ENCODE measurements at places on chromosomes 6 and 20.

- DNase-seq, result peak; percentile 86
Measured at GRCh38 chr20:10982692-10983091, 308.9 kb upstream of the JAG1 start.

DNA sequence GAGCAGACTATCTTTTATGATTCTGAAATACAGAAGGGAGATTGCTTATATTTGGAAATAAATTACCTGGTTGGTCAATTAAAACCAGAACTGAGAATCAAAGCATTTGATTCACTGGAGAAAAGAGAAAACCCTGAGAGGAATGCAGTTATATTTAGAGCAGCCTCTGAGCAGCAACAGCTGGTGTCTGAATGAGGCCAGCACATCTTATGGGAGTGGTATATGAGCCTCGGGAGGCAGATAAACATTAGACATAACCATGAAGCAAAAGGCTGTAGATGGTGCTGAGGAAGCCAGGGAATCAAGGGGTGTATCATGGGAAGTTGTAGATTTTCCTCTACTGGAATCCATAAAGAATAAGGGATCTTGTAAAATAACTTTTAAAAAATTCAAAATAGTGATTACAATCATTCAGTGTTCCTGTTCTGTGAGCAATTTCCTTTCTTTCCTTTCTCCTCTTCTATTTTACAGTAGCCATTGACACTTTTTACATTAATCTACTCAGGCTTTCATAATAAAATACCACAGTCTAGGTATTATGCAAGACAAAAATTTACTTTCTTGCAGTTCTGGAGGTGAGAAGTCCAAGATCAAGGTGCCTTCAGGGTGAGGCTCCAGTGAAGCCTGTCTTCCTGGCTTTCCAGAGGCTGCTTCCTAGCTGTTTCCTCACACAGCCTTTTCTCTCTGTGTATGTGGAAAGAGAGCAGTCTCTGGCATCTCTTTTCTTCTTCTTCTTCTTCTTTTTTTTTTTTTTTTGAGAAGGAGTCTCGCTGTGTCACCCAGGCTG lies 32.8 kb upstream of the ENPP5 start:
- no peak for DNase-seq

DNA sequence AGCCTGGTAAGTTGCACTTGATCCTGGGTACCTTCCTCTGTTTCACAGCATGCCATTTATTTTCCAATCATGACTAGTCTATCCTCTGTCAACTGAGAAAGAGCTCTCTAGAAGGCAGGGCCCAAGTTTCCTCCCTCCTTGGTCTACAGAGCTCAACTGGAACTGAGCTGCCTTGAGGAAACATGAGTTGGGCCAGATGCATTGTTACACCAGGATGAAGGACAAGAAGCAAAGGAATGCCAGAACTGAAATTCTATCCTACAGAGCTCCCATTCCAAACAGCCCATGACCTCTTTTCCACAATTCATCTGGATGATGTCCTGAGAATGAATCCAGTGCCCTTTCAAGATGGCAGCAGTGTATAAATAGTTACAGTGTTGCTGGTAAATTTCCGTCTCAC lies 66.7 kb upstream of the E2F3 start:
- DNase-seq, result no peak

- no peak for DNase-seq
Measured at GRCh38 chr6:2960935-2961334, 10.4 kb downstream of the SERPINB6 start.

All from foreskin fibroblast (primary cell).